ENCODE measurements at places on chromosomes 16 and 17.

DNA sequence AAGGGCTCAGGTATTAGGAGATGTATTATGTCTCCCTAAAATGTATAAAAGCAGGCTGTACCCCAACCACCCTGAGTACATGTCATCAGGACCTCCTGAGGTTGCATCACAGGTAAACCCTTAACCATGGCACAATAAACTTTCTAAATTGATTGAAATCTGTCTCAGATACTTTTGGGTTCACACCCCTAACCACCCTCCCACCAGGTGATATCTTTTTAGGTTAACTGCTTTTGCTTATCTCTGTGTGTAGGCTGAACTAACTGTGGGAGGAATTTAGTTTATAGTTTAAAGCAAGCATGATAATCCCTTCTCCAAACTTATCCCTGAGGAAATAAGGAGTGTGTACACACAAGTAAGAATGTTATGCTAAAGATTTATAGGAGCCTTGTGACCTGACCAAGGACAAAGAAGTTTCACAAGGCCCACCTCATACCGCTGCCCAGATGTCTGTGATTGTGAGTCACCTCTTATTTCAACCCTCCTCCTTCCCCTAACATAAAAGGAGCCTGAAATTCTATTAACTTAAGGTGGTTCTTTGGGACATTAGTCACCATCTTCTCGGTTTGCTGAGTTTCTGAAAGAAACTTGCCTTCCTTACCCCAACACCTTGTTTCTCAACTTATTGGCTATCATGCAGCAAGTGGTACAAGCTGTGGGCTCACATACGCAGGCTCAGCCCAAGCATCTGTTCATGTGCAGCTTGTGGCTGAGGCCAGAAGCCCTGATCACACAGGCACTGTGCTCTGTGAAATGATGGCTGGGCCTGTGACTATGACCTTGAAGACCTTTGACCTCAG, 11.3 kb downstream of the PRSS22 start:
- no peak for DNase-seq

GRCh38 chr17:73696251-73696650, 52.0 kb upstream of the SDK2 start:
- DNase-seq = no peak

DNA sequence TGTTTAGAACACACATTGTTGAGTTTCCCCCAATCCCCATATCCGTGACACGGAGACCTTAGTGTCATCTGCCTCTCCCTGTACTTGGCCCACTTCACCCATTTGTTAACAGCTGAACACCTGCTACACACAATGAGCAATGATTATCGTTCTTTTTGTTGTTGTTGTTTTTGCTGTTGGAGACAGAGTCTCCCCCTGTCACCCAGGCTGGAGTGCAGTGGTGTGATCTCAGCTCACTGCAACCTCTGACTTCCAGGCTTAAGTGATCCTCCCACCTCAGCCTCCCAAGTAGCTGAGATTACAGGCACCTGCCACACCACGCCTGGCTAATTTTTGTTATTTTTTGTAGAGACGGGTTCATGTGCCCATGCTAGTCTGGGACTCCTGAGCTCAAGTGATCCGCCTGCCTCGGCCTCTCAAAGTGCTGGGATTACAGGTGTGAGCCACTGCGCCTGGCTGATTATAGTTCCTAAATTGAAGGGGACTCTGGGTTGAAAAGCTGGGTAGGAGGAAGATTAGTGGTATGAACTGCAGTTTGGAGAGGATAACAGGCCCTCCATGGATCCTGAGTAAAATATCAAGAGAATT, 21.6 kb downstream of the NDE1 start:
- DNase-seq = no peak

GRCh38 chr17:67879662-67880061, 54.4 kb downstream of the BPTF start:
- DNase-seq = no peak

GRCh38 chr17:62664336-62665120, 37.1 kb downstream of the MRC2 start:
- DNase-seq = no peak

- no peak for DNase-seq
These were observed 54.7 kb downstream of the NXN start for GRCh38 chr17:924711-925475.

GRCh38 chr16:46748775-46749705, 896 bp upstream of the MYLK3 start:
- DNase-seq = no peak
